Right lung (tissue), 10 donors: ENCODE measurements at places on chromosomes 2 and 18. TPM values are rescaled to one million over a fixed set of nuclear protein-coding genes. Genes with fewer than 3 reads are reported as not detected.
A peak's percentile ranks its signal among the peaks of the same experiment; 100 is the strongest.

SH3RF3 gene
- 7.3 TPM for polyA plus RNA-seq

FSIP2 gene
- 2.9 TPM for polyA plus RNA-seq

CRYGD gene
- not detected for polyA plus RNA-seq

TTN gene
- 2.3 TPM for polyA plus RNA-seq

TFPI gene
- 203 TPM for polyA plus RNA-seq

- no peak for DNase-seq
These were observed 1.4 kb downstream of the PPP4R1 start for GRCh38 chr18:9612977-9613376.

- DNase-seq = no peak
These were observed 65.9 kb downstream of the TMEM247 start for GRCh38 chr2:46545015-46545839.

GRCh38 chr2:160175169-160176134 is 24.6 kb downstream of the ITGB6 start:
- no peak for DNase-seq

- DNase-seq = peak; percentile 58
These were observed 80.4 kb downstream of the LPIN2 start for GRCh38 chr18:2932247-2933181.

DNA sequence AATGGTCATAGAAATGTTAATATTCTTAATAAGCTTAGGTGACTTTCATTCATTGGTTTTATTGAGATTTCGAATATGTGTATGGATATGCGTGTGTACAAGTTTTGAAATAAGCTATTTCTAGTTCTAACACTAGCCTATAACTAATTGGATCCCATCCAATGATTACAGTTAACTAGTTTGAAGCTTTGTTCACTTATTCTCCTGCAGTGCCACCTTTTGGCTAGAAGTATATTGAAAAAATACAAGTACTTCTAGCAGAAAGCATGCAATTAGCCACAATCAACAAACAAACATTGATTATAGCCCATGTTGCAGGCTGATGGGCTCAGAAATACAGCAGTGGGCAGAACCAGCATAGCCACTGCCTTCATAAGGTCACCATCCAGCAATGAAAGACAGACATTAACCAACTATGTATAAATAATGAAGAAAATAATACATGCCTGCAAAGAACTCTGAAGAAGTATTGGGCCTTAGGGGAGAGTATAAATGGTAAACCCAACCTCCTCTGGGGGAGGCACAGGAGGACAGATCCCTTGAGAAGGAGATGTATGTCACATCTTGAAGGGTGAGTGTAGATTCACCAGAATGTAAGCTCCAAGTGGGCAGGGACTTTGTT is 5.1 kb upstream of the PIEZO2 start:
- no peak for DNase-seq

DNA sequence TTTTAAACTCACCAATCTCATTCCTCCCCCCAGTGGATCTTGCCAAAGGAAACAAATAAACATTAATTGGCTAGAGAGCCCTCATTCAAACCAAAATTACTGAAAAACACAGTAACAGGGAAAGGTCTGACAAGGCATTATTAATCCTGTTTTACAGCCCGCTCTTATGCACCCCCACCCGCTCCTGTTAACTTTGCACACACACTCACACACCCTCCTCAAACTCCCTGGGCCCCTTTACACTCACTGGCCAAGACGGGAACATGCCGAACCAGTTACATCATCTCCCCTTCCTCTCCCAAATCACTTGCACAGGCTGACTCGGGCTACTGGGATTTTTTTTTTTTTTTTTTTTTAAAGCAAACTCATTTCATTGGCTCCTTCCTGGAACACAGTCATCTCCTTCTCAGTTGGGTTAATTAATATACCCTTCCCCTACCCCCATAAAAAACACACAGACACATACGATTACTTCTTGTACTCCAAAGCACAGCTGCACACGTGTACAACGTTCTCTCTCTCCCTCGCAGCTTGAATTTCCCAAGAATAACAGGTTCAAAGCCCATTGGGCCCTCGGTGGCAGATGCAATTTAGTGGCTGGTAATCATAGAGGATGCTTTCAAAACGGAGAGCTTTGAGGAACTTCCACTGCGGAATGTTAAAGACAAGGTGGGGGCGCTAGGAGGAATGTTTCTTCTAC is 31.8 kb downstream of the KLF7 start:
- peak; percentile 46 for DNase-seq

- no peak for DNase-seq
These were observed 199.2 kb downstream of the PTPRM start for GRCh38 chr18:7766346-7766745.

DNA sequence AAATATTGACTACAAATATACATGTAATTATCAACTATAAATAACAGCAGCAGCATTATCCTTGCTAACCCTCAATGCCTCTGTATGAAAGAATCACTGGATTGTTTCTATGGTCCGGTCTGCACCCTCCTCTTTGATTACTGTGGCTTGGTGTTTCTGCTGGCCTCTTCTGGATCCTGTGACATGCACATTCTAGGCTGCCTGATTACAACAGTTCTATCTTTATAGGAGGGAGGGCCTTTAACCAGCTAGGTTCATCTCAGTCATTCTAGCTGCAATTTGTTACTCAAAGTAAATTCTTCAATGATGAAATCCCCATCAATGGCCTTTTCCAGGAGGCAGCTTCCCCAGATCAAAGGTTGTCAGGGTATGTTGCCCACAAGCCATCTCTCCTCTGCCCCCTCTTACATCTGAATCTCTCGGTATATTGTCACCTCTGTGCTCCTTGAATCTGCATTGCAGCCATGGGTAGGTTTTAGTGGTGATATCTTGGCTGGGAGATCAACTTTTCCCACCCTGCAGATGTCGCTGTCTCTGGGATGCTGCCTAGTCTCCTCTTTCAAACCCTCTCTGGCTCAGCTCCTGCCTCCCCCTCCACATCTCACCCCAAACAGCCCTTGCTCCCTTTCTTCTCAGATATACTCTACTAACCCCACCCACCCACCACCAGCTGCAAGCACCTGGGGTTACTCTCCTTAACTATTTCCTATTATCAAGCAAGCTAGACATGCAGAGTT is 106.2 kb upstream of the BZW1 start:
- peak; percentile 38 for DNase-seq

GRCh38 chr2:29035016-29035745 is 39.1 kb downstream of the PCARE start:
- DNase-seq = no peak

DNA sequence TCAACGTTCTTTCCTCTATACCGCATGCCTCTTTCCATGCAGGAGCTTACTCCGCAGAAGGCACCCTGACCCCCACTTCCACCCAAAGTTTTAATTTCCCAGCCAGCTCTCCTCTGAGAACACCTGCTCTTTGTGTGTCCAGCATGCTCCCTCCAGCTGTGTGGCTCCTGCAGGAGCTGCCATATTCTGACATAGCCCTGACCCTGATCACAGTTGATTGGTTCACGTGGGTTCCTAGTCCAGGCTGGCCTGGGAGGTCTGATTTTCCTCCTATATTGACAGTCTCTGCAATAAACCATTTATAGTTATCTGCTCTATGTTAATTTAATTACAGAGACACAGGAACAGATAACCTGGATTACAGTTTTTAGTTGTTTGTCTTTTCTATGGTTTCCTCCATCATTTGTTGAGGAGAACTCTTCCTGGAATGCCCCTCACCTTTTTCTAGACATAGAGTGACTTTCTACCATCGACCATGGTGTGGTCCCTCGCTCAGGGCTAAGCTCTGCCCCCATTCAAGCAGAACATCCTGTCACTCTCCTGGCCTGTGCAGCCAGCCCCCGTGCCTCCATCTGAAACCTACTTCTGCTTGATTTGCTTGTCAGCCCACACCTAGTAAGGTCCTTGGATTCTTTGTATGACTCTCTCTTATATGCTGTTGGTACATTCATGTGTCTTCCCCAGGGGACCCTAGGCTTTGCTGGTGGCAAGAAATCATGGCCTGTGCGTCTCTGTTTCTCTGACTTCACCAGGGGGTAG is 231.5 kb downstream of the LPIN1 start:
- DNase-seq = no peak
